Activated CD4-positive, alpha-beta T cell treated with anti-CD3 and anti-CD28 coated beads for 1 hour (primary cell): ENCODE measurements at places on chromosomes 2 and 18.

DNA sequence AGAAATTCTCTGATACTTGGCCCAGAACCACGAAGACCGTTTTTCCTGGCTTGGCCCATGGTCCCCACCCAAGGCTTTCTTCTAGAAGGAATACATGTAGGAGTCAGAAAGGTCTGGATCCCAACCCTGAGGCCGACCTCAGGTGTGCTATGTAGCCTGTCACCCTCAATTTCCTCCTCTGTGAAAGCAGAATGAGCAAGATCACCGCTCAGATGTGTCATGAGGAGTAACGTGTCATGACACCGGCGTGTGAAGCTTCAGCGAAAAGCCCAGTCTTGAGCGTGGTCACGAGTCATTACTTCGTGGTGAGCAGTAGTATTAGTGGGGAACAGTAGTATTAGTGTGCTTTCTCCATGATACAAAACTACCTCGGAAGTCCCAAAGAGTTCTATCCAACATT, 103.4 kb downstream of the ALPK2 start:
- no peak for DNase-seq

DNA sequence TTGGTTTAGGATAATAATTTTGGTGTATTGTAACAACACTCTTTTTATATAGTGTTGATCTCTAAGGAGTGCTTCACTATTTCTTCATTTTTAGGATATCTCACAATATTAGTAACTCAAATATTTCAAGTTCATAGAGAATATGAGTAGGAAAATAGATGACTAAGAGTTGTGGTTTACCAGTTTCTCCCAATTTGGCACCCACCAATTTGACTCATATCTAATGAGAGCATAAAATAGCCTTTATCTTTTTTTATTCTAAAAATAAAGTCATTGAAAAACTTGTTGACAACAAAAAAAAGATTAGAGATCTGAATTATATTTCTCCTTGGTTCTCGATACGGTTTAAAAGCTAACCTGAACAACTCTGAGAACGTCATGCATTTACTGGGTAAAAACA, 204.0 kb downstream of the PARD3B start:
- no peak for DNase-seq

GRCh38 chr2:68667371-68667770, 24.0 kb downstream of the PROKR1 start:
- no peak for DNase-seq

GRCh38 chr2:1865716-1866234, 121.5 kb upstream of the PXDN start:
- DNase-seq = no peak

GRCh38 chr2:118805064-118805690, 42.3 kb downstream of the EN1 start:
- DNase-seq = no peak

DNA sequence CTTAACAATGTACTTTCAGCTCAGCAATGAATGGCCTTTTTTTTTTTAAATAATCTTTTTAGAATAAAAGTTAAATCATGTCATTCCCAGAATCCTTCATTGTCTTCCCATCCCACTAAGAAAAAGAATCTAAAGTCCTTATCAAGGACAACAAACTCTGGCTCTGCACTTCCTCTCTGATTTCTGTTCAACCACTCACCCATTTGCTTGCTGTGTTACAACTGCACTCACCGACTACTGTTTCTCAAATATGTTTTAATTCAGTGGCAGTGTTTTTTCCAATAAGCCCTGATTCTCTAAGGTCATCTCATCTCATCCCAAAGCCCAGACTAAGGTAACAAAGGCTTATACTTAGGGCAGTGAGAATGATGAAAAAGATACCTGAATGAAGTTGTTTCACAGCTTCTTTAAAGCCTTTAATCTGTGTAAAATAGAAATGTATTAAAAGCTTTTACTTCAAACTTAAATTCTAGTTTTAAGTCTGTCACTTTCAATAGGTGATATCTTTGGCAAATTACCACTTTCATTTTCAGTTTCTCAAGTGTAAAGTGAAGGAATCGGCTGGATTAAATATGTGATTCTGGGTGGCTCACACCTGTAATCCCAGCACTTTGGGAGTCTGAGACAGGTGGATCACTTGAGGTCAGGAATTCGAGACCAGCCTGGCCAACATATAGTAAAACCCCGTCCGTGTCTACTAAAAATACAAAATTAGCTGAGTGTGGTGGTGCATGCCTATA, 87.6 kb downstream of the RBBP8 start:
- DNase-seq = no peak

DNA sequence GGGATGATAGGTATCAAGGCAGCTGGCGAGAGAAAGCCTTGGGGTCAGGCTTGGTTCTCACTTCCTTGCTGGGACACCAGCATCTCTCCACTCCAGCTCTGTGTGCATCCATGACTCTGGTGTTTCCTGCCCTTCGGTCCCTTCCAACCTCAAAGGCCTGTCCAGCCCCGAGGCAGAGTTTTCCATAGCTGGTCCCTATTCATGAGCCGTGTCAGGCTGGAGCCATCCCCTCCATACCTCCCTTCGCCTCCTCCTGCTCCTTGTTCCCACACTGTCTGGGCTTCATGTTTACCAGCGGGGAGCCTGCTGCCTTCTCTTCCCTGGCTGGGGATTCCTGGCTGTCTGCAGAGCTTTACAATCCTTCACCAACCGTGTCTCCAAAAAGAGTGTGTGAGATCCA, 51.2 kb downstream of the DYSF start:
- DNase-seq = no peak

GRCh38 chr2:152098496-152099366, at the start of gene CACNB4:
TSS of gene CACNB4 (minus strand) at chr2:152099044.
- DNase-seq = no peak

DNA sequence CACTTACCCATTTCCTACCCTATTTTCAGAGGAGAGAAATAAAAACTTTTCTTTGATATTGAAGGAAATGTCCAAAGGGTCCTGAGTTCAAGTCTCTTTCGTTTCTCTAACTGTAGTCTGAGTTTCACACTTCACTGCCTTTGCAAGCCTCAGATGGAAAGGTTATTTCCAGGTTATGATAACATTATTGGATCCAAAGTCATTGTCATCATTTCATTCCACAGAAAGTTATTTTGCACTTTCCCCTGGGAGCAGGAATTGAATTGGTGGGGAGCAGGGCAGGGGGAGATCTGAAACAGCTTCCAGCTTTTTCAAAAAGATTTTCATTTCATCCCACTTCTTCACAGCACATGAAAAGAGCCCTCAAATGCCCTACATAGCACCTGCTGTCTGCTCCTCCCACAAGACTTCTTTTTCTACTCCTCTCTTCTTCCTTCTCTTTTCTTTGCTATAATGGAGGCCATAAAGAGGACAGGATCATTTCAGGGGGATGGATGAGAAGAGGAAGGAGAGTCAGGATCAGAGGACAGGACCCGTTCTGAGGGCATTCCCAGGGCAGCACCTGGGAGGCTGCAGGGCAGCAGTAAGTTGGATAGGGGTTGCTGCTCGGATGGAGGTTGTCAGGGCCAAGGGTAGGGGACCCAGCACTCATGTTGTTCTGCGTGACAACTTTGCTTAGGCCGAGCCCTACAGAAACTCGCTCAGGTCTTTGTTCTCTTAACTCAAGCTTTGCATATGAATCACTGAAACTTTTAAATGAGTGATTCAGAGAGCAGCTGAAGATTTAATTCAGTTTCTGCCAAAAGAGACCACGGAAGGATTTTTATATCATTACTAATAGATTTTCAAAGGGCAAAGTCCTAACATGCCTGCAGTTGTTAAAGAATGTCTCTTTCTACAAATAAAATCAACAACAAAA, 11.4 kb upstream of the GALNT5 start:
- no peak for DNase-seq

GRCh38 chr2:33511141-33511540, 34.7 kb downstream of the RASGRP3 start:
- no peak for DNase-seq

DNA sequence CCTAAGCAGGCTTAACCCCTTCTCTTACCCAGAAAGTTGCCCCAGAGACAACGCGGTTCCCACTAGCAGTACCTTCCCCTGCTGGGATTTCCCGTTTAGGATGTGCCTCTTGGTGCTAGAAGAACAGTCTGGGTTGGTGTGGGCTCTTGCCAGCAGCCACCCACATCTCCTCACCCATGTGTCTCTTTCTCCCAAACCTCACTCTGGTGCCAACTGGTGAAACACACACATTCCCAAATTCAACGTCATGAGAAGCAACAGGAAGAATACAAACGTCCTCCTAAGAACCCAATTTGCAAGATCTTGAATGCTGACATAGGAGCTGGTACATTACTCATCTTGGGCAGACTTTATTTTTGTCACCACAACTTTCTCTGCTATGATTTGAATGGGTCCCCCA, 36.2 kb downstream of the DIPK1C start:
- no peak for DNase-seq
